OCI-LY7 (cell line): ENCODE measurements at places on chromosomes 3 and 15. TPM values are rescaled to one million over a fixed set of nuclear protein-coding genes. Genes with fewer than 3 reads are reported as not detected.

DNA sequence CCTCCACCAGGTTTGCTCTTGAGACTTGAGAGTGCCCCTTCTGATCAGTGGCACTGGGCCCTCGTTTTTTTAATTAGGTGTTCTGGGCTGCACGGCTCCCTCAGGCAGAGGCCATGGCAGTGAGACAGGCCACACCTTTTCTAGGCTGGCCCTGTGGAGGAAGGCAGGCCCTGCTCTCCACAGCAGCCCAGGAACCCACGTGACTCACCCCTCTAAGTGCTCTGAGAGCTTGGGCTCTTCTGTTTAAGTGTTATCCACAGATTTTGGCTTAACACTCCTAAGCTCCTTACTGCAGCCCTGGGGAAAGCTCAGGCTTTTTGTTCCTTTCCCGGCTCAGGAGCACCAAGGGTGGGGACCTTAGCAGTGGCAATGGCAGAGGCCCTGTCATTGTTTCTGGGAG, 463.2 kb upstream of the GBE1 start:
- no peak for DNase-seq

- no peak for DNase-seq
Measured at GRCh38 chr3:42730706-42731420, 28.3 kb upstream of the HHATL start.

The CDHR4 gene
- total RNA-seq, result 0.32 TPM in 1 of 2 replicates, not detected in the other

The NMB gene
- 6.6 and 8.7 TPM in 2 replicates for total RNA-seq

The LRRN1 gene
- not detected in 2 replicates for total RNA-seq
